ENCODE measurements at places on chromosomes 13 and 19.

DNA sequence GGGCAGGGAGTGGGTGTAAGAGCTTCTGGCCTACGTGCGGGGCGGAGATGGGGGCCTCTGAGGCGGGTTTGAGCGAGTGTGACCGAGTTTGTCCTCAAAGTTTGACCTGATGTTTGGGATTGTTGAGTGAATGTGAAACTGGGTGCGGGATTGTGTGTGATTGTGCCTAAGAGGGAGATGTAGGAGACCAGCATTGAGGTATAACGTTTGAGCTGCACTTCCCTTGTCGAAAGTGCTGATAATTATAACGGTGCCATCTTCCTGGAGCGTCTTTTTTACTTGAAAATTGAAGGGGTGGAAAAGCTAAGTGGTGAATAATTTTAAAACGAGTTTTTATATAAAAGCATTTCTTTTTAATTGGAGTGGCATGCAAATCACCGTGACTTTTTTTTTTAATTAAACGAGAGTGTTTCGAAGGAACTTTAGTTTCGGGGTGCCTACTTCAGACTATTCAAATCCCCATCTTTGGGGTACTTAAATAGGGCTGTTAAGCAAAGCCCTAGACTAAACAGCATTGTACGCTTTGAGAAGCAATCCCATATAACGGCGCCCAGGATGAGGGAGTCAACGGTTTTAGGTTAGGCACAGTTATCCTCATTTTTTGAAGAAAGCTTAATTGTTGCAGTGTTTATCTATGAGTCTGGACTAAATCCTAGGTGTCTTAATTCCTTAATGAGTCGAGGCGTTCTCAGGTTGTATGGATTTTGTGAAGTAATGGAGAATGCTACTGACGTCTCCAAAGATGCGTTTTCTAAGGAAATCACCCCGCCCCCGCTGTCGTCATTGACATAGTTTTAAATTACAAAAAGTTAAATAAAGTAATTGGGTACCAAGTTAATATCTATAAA lies 594 bp downstream of the ZNF146 start:
- H3K4me3 ChIP-seq, result no peak overlapping the region
- H3K4me1 ChIP-seq, result peaks cover 23% of the 10 kb centered on the region
- DNase-seq, result no peak
- peaks cover 16% of the 10 kb centered on the region for H3K36me3 ChIP-seq

DNA sequence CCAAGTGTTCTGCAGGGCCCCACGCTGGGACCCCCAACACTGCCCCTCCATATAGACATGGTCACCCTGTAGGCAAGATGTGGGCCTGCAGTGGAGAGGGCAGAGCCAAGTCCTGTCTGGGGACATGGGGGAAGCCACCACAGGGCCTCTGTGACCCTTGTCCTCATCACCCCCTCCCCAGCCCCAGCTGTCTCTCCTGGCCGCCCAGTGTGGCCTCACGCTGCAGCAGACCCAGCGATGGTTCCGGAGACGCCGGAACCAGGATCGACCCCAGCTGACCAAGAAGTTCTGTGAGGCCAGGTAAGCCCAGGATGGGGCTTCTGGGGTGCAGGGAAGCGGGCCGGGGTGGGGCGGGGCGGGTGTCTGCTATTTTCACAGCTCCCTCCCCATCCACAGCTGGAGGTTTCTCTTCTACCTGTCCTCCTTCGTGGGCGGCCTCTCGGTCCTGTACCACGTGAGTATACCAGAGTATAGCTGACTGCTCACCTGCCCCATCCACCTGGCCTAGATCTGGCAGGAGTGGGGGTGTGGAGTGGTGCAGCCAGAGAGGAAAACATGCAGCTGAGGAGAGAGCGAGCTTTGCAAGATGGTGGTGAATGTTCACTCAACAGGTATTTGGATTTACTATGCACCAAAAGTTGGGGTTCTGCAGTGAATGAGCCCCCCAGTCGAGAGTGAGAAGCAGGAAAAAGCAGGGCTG lies 46.4 kb downstream of the CERS4 start:
- peaks cover 40% of the 10 kb centered on the region for H3K36me3 ChIP-seq
- no peak overlapping the region for H3K4me3 ChIP-seq
- no peaks in the 10 kb centered on the region for H3K27me3 ChIP-seq
- peaks cover 12% of the 10 kb centered on the region for H3K4me1 ChIP-seq
- DNase-seq, result no peak

DNA sequence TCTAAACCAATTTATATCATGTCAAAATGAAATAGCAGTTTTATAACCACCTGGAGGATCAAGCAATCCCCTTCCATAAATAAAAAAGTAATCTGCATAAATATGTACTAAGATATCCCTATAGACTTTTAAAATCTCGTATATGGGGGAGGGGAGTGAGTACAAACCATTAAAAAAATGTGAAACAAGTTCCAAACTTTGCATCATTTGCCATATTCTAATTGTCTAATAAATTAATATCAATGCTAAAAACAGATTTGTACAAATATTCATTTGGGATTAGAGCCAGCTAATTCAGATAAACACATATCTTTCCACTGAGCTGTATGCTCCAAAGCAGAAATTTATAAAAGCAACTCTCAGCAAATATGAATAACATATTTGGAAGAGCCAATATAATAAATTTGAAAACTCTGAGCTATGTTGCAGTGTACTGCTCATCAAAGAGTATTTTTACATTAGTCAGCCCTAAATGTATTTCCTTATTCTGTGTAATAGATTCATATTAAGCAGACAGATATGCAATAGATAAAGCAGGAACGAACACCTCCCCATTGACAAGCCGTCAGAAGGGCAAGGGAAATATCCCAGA lies 970.2 kb downstream of the EFNB2 start:
- H3K4me3 ChIP-seq, result no peak overlapping the region
- DNase-seq, result no peak
- no peak overlapping the region for H3K27ac ChIP-seq
- no peaks in the 10 kb centered on the region for H3K4me1 ChIP-seq
- no peaks in the 10 kb centered on the region for H3K27me3 ChIP-seq
- H3K36me3 ChIP-seq, result no peaks in the 10 kb centered on the region

- H3K4me1 ChIP-seq, result peaks cover 30% of the 10 kb centered on the region
- no peak overlapping the region for H3K4me3 ChIP-seq
- no peaks in the 10 kb centered on the region for H3K27me3 ChIP-seq
- peaks cover 22% of the 10 kb centered on the region for H3K36me3 ChIP-seq
- no peak for DNase-seq
Observed at GRCh38 chr13:66367356-66367755, 862.8 kb downstream of the PCDH9 start.

- H3K4me1 ChIP-seq, result no peaks in the 10 kb centered on the region
- H3K36me3 ChIP-seq, result peaks cover 12% of the 10 kb centered on the region
- H3K4me3 ChIP-seq, result no peak overlapping the region
- DNase-seq, result no peak
Observed at GRCh38 chr13:62287764-62288163, 872.1 kb upstream of the PCDH20 start.

- no peaks in the 10 kb centered on the region for H3K36me3 ChIP-seq
- H3K4me3 ChIP-seq, result peak overlapping the region; percentile 88
- peak; percentile 36 for DNase-seq
Observed at GRCh38 chr13:40665126-40666044, 1.1 kb downstream of the FOXO1 start.

GRCh38 chr13:104021806-104022397 lies 955.7 kb upstream of the SLC10A2 start:
- no peak for DNase-seq
- no peaks in the 10 kb centered on the region for H3K4me1 ChIP-seq
- H3K4me3 ChIP-seq, result no peak overlapping the region
- H3K27me3 ChIP-seq, result no peaks in the 10 kb centered on the region
- no peaks in the 10 kb centered on the region for H3K36me3 ChIP-seq
- H3K27ac ChIP-seq, result no peak overlapping the region

Measured in WTC11 (cell line).